Stimulated activated CD4-positive, alpha-beta T cell treated with anti-CD3 and anti-CD28 coated beads, Interleukin-12 subunit alpha, Interleukin-12 subunit beta, amount 100 ng/mL, for 48 hours (primary cell): ENCODE measurements at places on chromosomes 12 and 14.

DNA sequence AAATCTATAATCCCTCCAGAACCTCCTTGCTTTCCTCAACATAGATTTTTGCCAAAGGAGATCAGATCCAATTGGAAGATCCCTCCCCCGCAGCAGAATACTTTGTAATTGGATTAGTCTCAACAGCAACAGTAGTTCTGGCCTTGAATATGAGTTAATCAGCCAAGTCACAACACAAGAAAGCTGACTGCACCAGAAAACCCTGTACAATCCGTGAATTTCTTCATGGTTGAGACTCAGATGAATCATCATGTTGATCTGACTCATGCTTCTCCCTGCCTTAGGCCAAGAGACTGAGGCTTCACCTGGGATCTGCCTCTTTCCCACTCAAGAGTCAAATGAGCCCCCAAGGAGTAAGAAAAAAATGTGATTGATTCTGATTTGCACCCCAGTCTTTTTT, 3.0 kb upstream of the METTL17 start:
- no peak for DNase-seq

DNA sequence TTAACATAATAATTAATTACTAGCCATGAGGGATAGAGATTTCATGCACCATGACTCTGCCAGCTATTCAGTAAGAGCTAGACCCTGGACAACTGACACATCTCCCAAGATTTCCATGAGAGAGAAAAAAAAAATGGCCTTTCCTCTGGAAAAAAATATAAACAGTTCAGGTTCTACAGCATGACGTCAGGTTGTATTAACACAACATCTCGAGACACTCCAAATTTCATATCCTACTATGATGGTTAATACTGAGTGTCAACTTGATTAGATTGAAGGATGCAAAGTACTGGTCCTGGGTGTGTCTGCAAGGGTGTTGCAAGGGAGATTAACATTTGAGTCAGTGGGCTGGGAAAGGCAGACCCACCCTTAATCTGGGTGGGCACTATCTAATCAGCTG, 11.1 kb downstream of the DBX2 start:
- no peak for DNase-seq

DNA sequence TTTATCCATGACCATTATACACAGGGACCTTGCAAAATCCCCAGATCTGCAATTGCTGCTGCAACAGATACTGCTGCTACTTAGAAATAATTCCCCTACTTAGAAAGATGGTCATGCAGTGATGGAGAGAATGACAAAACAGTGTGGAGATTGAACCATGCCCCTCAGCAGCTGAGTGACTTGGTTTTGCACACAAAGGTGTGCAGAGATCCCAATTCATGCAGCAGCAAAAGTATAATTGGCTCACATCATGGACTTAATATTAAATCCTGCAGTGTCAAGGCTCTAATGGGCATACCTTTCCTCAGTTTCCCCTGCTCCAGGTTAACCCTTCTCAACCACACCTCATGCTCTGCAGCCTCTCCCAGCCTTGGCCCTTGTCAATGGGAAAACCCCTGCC, 3.0 kb upstream of the KRT78 start:
- no peak for DNase-seq

GRCh38 chr14:81829447-81829846, 295.8 kb upstream of the SEL1L start:
- no peak for DNase-seq

- no peak for DNase-seq
Observed at GRCh38 chr12:2750185-2750584, 44.6 kb upstream of the FKBP4 start.

DNA sequence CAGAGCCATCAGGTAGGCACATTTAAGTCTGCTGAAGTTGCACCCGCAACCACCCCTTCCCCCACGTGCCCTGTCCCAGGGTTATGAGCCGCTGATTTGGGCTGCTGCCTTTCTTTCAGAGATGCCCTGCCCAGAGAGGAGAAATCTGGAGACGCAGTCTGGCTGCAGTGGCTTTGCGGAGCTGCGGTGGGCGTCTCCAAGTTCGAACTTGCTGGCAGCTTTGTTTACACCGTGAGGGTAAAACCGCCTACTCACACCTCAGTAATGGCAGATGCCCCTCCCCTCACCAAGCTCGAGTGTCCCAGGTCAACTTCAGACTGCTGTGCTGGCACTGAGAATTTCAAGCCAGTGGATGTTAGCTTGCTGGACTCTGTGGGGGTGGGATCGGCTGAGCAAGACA, 14.7 kb downstream of the PTCSC3 start:
- no peak for DNase-seq
